ENCODE measurements at places on chromosomes 13 and 19. TPM values are rescaled to one million over a fixed set of nuclear protein-coding genes. Genes with fewer than 3 reads are reported as not detected.

Gene ZNF682
- total RNA-seq = 6.3 TPM

Gene LMTK3
- total RNA-seq = 0.70 TPM

Gene KRTDAP
- total RNA-seq = not detected

Gene AMER2
- not detected for total RNA-seq

Gene OR4F17
- not detected for total RNA-seq

Gene TUBA3C
- total RNA-seq = 0.27 TPM

Gene MYO16
- total RNA-seq = 1.2 TPM

Gene C13orf46
- 0.32 TPM for total RNA-seq

Gene IGFL1
- total RNA-seq = not detected

Gene KASH5
- total RNA-seq = not detected

Gene ZSCAN22
- 1.7 TPM for total RNA-seq

Gene ZNF534
- total RNA-seq = 0.43 TPM

Gene CRX
- total RNA-seq = not detected

Gene ATP1A3
- total RNA-seq = 388 TPM

Gene UBE2S
- total RNA-seq = 22.6 TPM

Gene ENOX1
- 7.5 TPM for total RNA-seq

Gene MYDGF
- total RNA-seq = 23.2 TPM

Measured in Right ventricle myocardium superior (tissue), 1 donor.